ENCODE measurements at places on chromosomes 16 and 17.

DNA sequence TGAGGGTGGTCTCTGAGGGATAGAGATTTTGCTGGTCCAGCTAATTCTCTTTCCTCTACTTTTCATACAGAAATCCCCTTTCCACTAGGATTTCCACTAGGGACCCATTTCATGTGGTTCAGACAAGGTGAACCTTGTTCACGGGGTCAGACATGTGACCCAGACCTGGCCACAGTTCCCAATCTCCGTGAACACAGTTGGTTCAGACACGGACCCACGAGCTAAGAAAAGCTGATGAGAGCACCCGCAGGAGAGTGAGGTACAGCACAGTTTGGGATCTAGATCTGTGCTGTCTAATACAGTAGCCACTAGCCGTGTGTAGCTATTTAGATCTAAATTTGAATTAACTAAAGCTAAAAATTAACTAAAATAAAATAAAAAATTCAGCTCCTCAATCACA, 88.1 kb downstream of the AXIN2 start:
- no peak for DNase-seq

- DNase-seq = no peak
These were observed 62.1 kb upstream of the ADAMTS18 start for GRCh38 chr16:77496934-77497333.

- DNase-seq = no peak
These were observed 360.3 kb upstream of the ERCC4 start for GRCh38 chr16:13559624-13560023.

DNA sequence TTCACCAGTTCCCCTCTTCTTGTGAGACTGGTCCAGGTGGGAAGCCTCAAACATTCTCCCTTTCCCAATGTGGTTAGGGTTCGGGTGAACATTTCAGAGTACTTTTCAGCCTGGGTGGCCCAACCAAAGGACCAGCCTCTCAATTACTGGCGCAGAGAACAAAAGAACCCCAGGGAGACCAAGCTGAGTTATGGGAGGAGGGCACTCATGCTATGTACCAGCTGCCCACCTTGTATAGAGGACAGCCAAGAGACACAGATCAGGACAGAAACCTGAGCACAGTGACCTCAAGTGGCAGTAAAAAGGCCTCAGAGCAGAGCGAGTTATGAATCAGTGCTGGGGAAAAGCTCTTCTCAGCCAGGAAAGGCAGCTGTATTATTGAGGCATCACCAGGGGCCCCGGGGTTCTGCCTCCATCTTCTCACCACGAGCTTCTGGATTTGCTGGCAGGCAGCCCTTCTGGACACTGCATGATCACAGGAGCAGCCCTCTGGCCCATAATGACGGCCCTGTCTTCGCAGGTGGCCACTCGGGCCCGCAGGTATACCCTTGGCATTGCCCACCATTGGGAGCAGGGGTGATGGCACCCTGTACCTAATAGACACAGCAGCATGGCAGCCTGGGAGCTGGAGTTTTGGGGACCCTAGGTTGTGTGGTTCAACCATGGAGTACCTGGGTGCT, 3.8 kb downstream of the G6PC3 start:
- DNase-seq = no peak

DNA sequence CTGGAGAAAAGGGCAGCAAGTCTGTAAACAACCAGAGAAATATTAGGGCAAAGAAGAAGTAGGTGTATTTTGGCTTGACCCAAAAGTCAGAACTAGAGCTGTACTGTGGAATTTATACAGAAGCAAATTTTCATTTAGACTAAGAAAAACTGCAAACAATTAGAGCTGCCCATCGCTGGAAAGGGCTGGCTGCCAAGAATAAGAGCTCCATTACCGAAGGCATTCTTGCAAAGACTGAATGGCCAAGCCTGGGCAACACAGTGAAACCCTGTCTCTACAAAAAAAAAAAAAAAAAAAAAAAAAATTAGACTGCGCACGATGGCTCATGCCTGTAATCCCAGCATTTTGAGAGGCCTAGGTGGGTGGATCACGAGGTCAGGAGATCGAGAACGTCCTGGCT, 53.9 kb upstream of the TMC5 start:
- no peak for DNase-seq

GRCh38 chr16:19003935-19004334, 20.2 kb downstream of the TMC7 start:
- DNase-seq = no peak

- DNase-seq = no peak
These were observed 100.8 kb downstream of the CCDC182 start for GRCh38 chr17:57644326-57644725.

DNA sequence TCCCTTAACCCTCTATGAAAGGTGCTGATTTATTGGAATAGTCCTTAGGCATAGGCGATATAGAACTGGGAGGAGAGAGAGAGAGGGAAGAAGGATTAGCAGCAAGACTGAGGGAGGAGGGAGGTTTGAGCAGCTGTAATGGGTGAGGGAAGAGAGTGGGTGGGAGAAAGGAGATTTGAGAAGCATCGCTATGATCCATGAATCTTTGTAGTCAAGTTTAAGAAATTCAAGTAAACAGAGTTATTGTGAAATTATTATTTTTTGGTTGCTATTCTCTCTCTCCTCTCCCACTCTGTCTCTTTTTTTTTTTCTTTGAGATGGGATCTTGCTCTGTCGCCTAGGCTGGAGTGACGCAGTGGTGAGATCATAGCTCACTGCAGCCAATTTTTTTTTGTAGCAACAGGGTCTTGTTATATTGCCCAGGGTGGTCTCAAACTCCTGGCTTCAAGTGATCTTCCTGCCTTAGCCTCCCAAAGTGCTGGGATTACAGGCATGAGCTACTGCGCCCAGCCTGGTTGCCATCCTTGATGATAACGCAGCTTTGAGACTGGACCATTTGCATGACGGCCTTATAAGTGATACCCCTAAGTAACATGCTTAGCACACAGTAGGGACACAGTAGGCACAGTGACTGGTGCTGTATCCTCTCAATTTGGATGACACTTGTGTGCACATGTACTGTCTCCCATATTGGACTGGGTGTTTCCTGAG, 21.0 kb upstream of the TNS4 start:
- DNase-seq = no peak

GRCh38 chr17:80361495-80362220, 53.3 kb upstream of the ENDOV start:
- no peak for DNase-seq

DNA sequence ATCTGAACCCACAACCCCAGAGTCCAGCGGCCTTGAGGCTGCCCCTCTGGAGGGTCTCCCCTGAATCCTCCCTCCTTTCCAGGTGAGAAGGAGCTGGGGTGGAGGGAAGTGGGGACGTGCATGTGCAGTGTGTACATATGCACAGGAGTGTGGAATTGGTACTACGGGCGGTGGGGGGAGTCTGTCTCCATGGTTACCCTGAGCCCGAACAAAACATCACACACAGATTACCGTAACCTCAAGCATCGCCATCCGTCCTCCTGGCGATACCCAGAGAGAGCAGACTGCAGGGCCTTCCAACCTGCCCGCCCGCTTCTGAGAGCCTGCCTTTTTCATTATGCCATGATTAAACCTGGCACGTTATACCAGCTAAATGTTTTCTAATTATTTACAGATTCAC, 25.1 kb downstream of the GSG1L start:
- DNase-seq = no peak

DNA sequence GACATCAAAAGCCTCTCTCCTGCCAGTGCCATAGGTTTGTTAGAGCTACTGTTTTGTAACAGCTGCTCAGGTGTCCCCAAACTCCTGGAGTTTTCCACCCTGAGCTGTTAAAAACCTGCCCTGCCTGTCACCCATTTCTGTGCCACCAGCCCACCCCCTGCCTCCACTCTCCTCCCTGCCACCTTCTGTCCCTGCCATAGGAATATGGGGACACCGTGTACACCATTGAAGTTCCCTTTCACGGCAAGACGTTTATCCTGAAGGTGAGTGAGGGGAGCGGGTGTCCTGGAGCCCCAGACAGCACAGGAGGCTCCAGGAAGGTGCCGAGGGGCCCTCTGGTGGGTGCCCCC, 5.2 kb upstream of the TCAP start:
- no peak for DNase-seq

- DNase-seq = no peak
These were observed 24.2 kb upstream of the ABCA9 start for GRCh38 chr17:69084911-69085310.

Data from GM13976 (cell line).